ENCODE measurements at places on chromosomes 2 and 18. TPM values are rescaled to one million over a fixed set of nuclear protein-coding genes. Genes with fewer than 3 reads are reported as not detected.

The CNGA3 gene
- not detected for total RNA-seq

DNA sequence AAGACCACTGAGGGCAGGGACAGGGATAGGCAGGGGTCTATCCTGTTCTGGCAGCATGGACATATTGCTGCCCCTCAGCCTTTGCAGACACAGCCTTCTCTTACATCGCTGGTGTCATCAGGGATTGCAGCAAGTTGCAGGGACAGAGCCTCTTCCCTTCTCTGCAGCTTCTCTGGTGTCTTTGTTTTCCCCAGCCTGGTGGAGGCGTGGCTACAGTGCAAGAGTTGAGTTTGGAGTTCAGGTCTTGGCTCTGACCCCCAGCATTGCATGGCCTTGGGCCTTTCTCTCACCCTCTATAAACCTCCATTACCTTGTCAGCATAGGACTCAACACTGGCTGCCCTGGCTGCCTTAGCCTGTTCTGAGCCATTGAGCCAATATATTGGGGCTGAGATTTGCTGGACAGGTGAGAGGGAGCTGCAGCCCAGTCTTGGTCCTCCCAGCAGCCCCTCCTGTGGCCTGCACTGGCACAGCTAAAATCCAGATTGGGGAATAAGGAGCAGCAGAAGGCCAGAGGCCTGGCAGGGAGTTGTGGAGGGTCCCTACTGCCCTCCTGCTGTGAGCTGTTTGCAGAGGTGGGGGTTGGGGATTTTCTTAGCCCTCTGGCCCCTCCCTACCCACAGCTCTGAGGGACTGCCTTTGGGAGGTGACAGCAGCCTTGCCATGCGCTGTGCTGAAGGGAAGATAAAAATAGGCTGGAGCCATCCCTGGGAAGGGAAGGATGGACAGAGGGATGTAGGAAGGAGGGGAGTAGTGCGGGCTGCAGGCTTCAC is 22.8 kb downstream of the EHD3 start:
- no peak for DNase-seq

GRCh38 chr2:218295029-218295428 is 2.7 kb upstream of the TMBIM1 start:
- DNase-seq = no peak

GRCh38 chr2:13584020-13584419 is 867.3 kb downstream of the TRIB2 start:
- no peak for DNase-seq

- no peak for DNase-seq
Observed at GRCh38 chr2:215765729-215766360, 247.5 kb downstream of the MREG start.
